ENCODE measurements at places on chromosomes 4 and X. TPM values are rescaled to one million over a fixed set of nuclear protein-coding genes. Genes with fewer than 3 reads are reported as not detected.

- DNase-seq, result no peak
Observed at GRCh38 chrX:106874075-106874474, 29.1 kb downstream of the RIPPLY1 start.

DNA sequence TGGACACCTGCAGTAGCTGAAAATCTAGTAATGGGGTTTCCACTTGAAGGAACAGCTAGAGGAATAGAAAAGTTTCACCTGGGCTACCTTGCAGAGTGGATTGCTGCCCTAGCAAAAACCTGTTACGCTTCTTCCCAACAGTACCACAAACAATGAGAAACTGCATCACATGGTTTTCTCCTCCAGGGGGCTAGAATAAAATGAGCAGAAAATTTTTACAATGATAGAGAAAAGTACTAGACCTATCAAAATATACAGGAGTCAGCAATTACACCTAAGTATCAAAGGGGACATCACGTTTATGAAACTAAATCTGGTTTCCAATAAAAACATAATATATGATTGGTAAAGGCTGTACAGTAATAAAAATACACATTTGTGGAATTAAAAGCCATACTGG lies 423.1 kb upstream of the PITX2 start:
- DNase-seq, result no peak

CDKL2 gene
- total RNA-seq, result 0.11 TPM

DNA sequence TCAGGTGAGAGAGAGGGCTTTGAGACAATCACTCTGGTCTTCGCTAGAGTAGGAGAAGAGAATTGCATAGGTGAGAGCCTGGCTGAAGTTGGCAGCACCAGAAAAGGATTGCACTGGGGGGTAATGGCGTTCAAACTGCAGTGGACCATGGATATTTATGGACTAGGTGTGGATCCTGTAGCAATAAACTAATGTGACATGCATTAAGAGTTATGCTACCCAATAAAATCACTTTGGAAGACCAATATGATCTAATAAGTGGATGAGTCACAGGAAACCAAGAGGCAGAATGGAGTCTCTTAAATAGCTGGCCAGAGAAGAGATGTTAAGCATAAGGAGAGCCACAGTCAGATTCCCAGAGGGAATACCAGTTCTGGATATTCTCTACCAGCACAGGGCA lies 259.8 kb downstream of the FBXO8 start:
- no peak for DNase-seq

PLP1 gene
- total RNA-seq, result 7.0 TPM

DNA sequence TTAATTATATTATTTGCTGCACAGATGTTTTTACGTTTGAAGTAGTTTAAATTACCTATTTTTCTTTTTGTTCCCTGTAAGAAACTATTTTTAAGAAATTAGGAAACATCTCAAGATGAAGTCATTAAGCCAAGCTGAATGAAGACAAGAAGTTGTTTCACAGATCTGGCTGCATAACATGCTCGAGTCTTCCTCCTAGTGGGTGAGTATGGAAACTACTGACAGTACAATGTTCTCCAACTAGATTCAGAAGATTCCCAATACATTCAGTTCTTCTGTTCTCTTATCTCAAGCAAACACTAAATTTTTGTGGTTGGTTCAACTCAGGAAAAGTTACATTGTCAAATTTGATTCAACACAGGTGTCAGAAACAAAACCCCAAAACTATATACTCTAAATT lies 256.8 kb upstream of the VCX start:
- DNase-seq, result no peak

ZFP92 gene
- total RNA-seq, result 0.49 TPM

DNA sequence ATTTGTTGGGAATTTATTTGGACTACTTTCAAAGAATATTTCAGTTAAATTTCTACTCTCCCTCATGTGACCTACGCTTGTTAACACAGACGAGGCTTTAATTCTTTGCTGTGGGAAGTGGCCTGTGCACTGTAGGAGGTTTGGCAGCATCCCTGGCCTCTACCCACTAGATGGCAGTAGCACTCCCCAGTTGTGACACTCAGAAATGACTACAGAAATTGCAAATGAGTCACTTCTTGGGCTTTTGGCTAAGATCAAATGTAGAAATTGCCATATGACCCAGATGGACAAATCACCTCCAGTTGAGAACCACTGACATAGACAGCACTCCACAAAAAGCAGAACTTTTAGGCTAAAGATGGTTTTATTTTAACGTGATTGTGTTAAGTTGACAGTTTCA lies 22.1 kb downstream of the PIR start:
- peak; percentile 18 for DNase-seq

Measured in left ventricle myocardium inferior (tissue), 1 donor.